ENCODE measurements at places on chromosomes 13 and 19.

DNA sequence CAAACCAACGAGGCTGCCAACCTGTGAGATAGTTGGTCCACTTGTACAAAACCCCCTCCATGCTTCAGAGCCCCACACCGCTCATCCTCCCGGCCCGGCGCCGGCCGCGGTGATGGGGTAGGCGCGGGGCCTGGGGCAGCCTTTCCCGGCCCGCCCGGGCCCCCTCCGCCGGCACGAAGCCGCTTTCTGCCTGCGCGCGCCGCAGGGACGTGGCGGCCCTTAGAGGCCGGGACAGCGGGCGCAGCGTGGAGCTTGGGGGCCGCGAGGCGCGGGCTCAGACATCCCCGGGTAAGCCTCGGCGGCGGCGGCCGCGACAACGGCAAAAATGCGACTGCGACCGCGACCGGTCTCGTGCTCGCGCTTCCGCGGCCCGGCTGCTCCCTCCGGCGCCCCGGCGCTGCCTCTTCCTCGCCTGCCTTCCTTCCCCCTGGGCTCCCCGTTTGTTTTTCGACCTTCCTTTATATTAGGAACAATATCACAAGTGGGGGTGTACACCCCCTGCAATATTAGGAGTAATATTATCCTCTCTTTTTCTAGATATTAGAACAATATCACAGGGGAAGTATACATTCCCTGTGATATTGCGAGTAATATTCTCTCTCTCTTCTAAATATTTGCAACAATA is 53.9 kb upstream of the CEACAM21 start:
- H3K27ac ChIP-seq, result peak overlapping the region; percentile 65
- H3K27me3 ChIP-seq, result peaks cover 58% of the 10 kb centered on the region
- H3K4me1 ChIP-seq, result no peaks in the 10 kb centered on the region
- no peak for DNase-seq
- no peak overlapping the region for H3K4me3 ChIP-seq

- peak overlapping the region; percentile 93 for H3K27ac ChIP-seq
- H3K36me3 ChIP-seq, result no peaks in the 10 kb centered on the region
- H3K4me1 ChIP-seq, result peaks cover 62% of the 10 kb centered on the region
Observed at GRCh38 chr13:97256343-97256783, 34.2 kb downstream of the MBNL2 start.

DNA sequence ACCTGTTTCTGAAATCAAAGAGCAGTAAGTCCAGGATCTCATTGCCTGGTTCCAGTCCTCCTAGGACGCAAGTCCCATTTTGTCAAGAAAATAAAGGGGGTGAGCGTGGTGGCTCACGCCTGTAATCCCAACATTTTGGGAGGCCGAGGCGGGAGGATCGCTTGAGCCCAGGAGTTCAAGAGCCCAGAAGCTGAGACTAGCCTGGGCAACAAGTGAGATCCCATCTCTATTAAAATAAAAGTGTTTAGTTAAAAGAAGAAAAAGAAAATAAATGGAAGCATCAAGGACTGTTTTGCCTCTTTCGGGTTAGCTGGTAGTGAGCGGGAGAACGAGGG is 344 bp upstream of the HAUS5 start:
- DNase-seq, result no peak
- no peaks in the 10 kb centered on the region for H3K36me3 ChIP-seq
- no peaks in the 10 kb centered on the region for H3K27me3 ChIP-seq
- no peak overlapping the region for H3K4me3 ChIP-seq
- no peak overlapping the region for H3K27ac ChIP-seq

DNA sequence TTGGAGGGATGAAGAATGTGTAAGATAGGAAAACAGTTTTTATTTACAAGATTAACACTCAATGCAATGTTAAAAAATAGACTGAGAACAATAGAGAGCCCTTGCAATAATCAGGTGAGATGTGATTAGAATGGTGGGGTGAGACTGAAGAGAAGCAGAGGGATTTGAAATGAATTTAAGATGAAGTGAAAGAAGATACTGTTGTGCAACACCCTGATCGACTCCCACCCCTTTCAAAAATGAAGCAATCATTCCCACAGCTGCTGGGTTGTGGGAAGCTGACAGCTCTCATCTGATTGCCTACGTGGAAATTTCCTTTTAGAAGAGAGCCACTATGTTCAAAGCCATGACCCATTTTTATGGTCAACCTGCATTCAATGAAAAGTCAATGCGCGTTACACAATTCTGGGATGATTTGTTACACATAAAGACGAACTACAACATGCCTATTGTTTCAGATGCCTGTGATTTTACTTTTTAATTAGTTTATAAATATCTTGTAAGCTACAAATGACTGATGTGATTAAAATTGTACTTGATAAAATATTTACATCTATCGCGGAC is 1374.8 kb downstream of the PCDH9 start:
- no peak overlapping the region for H3K4me3 ChIP-seq
- no peak for DNase-seq
- no peaks in the 10 kb centered on the region for H3K4me1 ChIP-seq
- no peaks in the 10 kb centered on the region for H3K27me3 ChIP-seq
- no peak overlapping the region for H3K27ac ChIP-seq

DNA sequence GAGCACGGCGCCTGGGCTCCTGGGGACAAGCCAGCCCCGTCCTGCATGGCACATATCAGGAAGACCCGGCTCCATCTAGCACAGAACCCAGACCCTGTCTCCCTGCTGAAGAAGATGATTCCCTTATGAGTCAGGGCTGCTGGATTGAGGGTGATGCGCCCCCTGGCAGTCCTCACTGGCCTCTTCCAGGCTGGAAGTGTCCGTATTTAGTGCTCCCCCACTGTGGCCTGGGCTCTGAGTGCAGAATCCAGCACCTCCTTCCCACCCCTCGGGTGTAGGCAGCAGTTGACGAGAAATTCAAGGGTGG is 14.9 kb downstream of the COMP start:
- DNase-seq, result no peak
- no peaks in the 10 kb centered on the region for H3K4me1 ChIP-seq
- H3K27me3 ChIP-seq, result peaks cover 6% of the 10 kb centered on the region
- H3K36me3 ChIP-seq, result no peaks in the 10 kb centered on the region
- no peak overlapping the region for H3K27ac ChIP-seq
- H3K4me3 ChIP-seq, result no peak overlapping the region

DNA sequence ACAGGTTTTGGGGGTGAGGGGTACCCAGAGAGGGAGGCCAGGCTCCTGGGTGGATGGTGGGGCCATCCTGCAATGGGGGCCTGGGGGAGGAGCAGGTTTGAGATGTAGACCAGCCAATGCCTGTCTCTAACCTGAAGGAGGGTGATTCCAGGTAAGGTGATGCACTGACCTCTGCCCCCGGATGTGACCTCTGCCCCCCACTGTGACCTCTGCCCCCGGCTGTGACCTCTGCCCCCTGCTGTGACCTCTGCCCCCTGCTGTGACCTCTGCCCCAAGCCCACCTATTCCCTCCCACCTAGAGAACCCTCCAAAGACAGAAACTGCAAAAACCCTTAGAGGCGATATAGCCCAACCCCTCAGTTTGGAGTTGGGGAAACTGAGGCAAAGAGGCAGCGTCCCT is 10.3 kb upstream of the SPACA4 start:
- no peaks in the 10 kb centered on the region for H3K27me3 ChIP-seq
- DNase-seq, result no peak
- H3K4me1 ChIP-seq, result no peaks in the 10 kb centered on the region
- H3K4me3 ChIP-seq, result no peak overlapping the region
- H3K27ac ChIP-seq, result no peak overlapping the region

- DNase-seq, result peak; percentile 17
- H3K27ac ChIP-seq, result no peak overlapping the region
- peaks cover 33% of the 10 kb centered on the region for H3K4me1 ChIP-seq
- no peak overlapping the region for H3K4me3 ChIP-seq
- no peaks in the 10 kb centered on the region for H3K27me3 ChIP-seq
- H3K36me3 ChIP-seq, result no peaks in the 10 kb centered on the region
Observed at GRCh38 chr19:35262101-35262761, 6.5 kb upstream of the USF2 start.

DNA sequence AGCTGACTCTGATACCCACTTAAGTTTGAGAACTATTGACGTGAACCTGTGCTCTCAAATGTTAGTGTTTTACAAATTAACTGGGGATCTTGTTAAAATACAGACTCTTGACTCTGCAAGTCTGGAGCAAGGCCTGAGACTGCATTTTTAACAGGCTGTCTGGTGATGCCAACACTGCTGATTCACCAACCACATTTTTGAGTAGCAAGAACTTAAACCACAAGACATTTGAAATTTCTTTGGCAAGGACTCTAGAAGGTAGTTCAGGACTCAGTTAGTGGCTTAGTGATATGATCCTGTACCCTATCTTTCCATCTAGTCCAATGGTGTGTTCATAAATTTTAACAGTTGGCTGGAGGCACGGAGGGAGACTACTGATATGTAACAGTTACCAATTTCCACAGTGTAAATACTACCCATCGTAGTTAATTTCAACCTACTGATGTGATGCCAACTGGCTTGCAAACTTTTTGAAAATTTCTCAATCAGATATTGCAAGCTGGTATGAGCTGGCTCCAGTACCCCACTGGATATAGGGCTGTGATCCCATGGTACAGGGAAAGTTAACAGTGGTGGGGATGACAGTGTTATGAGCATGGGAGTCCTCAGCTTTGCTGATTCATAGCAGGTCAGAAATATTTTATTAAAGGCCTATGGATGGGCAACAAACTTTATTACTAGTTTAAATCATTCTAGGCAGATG is 255.1 kb downstream of the TBC1D4 start:
- H3K27ac ChIP-seq, result no peak overlapping the region
- no peaks in the 10 kb centered on the region for H3K27me3 ChIP-seq
- H3K4me1 ChIP-seq, result no peaks in the 10 kb centered on the region
- no peak overlapping the region for H3K4me3 ChIP-seq
- no peak for DNase-seq

DNA sequence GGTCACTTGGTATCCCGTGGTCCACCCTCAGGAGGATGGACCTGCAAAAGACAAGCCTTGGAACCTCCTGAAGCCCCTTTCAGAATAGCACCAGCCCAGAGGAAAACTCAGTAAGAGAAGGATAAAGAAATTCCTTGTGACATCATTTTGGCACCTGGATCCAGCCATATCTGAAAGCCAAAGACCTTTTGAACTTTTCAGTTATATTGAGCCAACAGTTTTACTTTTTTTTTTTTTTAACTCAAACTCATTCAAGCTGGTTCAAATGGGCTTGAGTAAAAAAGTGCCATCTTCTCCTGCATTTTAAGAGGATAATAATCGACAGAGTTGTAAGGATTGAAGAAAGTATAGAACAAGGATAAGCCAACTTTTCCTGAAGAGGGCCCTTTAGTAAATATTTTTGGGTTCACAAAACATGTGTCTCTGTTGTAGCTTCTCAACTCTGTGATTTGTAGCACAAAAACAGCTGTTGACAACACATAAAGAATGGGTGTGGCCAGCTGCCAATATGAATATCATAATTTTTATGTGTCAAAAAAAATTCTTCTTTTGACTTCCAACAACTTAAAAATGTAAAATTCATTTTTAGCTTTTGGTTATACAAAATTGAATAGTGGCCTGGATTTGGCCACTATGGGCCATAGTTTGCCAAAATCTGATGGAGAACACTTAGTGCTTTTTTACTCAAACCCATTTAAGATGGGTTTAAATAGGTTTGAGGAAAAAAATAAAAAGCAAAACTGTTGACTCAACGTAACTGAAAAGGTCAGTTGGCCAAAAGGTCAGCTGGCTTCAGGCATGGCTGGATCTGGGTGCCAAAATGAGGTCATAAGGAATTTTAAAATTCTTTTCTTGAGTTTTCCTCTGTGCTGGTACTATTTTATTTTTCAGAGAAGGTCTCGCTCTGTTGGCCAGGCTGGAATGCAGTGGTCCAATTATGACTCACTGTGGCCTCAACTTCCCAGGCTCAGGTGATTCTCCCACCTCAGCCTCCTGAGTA is 50.7 kb downstream of the ACSBG2 start:
- no peak overlapping the region for H3K4me3 ChIP-seq
- H3K27ac ChIP-seq, result no peak overlapping the region
- no peak for DNase-seq

Data from adrenal gland (tissue), 19 donors.